ENCODE measurements at places on chromosomes 2 and 18. TPM values are rescaled to one million over a fixed set of nuclear protein-coding genes. Genes with fewer than 3 reads are reported as not detected.

RGPD6 gene
- 45.0 TPM for total RNA-seq

FBXO36 gene
- 1.6 TPM for total RNA-seq

DSG4 gene
- total RNA-seq, result not detected

CHRNG gene
- total RNA-seq, result not detected

TEX44 gene
- total RNA-seq, result not detected

POTEJ gene
- not detected for total RNA-seq

GKN2 gene
- not detected for total RNA-seq
